ENCODE measurements at places on chromosomes 6 and 20. TPM values are rescaled to one million over a fixed set of nuclear protein-coding genes. Genes with fewer than 3 reads are reported as not detected.

Gene PRR18
- not detected for total RNA-seq

Gene ABHD12
- 18.9 TPM for total RNA-seq

Gene FAM83B
- 44.0 TPM for total RNA-seq

Gene PNPLA1
- total RNA-seq: not detected

Gene ZBTB12
- total RNA-seq: 0.30 TPM

Gene SIGLEC1
- total RNA-seq: not detected

Gene PRDM13
- total RNA-seq: not detected
